Endothelial cell of coronary artery (primary cell): ENCODE measurements at places on chromosomes 12 and 14. TPM values are rescaled to one million over a fixed set of nuclear protein-coding genes. Genes with fewer than 3 reads are reported as not detected.

Gene GLIPR1L2
- total RNA-seq: 0.18 and 0.56 TPM in 2 replicates

Gene PRH2
- total RNA-seq: not detected in 2 replicates

Gene CD163L1
- 2.6 and 3.8 TPM in 2 replicates for total RNA-seq

Gene DPY19L2
- total RNA-seq: 2.4 and 2.5 TPM in 2 replicates

Gene KCNMB4
- total RNA-seq: 1.0 and 3.2 TPM in 2 replicates

Gene RFX4
- total RNA-seq: not detected in 2 replicates

Gene PPP1R36
- total RNA-seq: 0.27 and 0.85 TPM in 2 replicates
